T-helper 2 cell treated with Interferon-gamma antibody and Interleukin-4, amounts not matched to agents 5 μg/mL and 100 μg/mL, for 36 hours (primary cell): ENCODE measurements at places on chromosomes 16 and 17.

GRCh38 chr17:59963738-59964481 is 630 bp downstream of the RNFT1 start:
- H3K4me3 ChIP-seq, result peak overlapping the region; percentile 91
- H3K27me3 ChIP-seq, result no peaks in the 10 kb centered on the region
- H3K4me1 ChIP-seq, result peaks cover 15% of the 10 kb centered on the region

GRCh38 chr16:79765901-79766394 is 165.4 kb upstream of the MAF start:
- peaks cover 28% of the 10 kb centered on the region for H3K4me1 ChIP-seq
- peaks cover 23% of the 10 kb centered on the region for H3K27me3 ChIP-seq
- no peak for DNase-seq
- no peak overlapping the region for H3K27ac ChIP-seq
- no peak overlapping the region for H3K4me3 ChIP-seq
- H3K36me3 ChIP-seq, result peaks cover 1% of the 10 kb centered on the region

DNA sequence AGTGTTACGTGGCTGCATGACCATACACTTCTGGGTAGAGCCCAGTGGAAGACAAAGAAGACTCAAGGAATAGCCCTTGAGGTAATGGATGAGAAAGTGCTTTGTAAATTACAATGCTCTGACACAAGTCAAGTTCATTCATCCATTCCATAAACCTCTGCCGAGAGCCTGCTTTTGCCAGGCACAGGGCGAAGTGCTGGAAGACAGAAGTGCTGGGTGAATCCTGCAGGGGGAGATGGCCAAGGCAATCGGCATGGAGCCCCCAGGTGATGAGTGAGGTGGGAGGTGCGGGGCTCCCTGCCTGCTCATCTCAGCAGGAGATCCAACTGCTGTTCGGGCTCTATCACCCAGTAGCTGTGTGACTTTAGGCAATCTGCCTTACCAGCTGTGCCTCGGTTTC is 2.8 kb upstream of the SOCS3 start:
- peaks cover 16% of the 10 kb centered on the region for H3K4me1 ChIP-seq
- no peak for DNase-seq
- H3K4me3 ChIP-seq, result no peak overlapping the region
- H3K27me3 ChIP-seq, result peaks cover 11% of the 10 kb centered on the region

GRCh38 chr16:1674751-1675664 is 3.1 kb upstream of the JPT2 start:
- no peak overlapping the region for H3K27ac ChIP-seq
- H3K4me3 ChIP-seq, result no peak overlapping the region
- no peak for DNase-seq
- peaks cover 9% of the 10 kb centered on the region for H3K4me1 ChIP-seq
- H3K27me3 ChIP-seq, result no peaks in the 10 kb centered on the region

DNA sequence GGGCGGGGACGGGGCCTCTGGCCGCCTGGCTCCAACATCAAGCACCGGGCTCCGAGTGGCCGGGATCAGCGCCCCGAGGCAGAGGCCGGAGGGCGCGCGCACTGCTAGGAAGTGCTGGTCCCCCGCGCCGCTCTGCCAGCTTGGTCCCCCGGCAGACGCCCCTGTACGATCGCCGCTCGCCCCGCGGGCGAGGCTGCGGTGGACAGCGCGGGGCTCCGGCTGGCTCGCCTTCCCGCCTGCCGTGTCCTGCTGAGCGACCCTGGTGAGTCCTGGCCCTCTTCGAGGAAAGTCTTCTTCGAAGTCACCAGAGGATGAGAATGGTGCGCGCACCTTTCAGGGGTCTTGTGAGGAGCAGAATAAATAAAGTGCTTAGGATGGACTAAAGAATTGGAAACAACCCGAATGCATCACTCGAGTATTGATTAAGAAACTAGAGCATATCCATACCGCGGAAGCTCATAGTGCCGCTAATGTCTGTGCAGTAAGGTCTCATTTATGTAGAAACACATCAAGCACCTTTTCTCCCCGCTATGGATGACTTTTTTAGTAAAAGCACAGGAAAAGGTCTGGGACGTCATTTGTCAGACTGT is 392 bp downstream of the ZNF213 start:
- H3K4me3 ChIP-seq, result peak overlapping the region; percentile 98
- no peak for DNase-seq
- peak overlapping the region; percentile 86 for H3K27ac ChIP-seq
- no peaks in the 10 kb centered on the region for H3K27me3 ChIP-seq
- H3K4me1 ChIP-seq, result peaks cover 21% of the 10 kb centered on the region
- peaks cover 12% of the 10 kb centered on the region for H3K36me3 ChIP-seq
